CD4-positive, alpha-beta T cell treated with Interleukin-2 at 100 ng/mL for 4 hours (primary cell): ENCODE measurements at places on chromosomes 16 and 17.
A peak's percentile ranks its signal among the peaks of the same experiment; 100 is the strongest.

- no peak for DNase-seq
These were observed 23.9 kb downstream of the C17orf75 start for GRCh38 chr17:32318071-32318470.

DNA sequence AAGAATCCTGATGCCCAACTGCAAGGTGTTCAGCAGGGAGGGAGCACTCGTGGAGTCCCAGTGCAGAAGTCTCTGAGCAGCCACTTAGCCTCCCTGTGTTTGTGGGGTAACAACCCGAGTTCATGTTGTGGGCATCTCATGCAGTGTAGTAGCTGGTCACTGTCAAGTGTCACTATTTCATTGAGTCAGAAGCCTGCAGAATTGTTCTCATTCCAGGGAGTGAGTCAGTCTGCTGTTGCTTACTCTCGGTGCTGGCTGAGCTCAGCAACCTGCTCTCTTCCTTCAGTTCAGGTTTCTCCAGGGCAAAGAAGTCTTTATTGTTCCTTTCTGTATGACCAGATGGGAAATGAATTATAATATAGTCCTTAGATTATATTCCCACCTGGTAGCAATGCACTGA, 24.1 kb downstream of the HMOX2 start:
- no peak for DNase-seq

DNA sequence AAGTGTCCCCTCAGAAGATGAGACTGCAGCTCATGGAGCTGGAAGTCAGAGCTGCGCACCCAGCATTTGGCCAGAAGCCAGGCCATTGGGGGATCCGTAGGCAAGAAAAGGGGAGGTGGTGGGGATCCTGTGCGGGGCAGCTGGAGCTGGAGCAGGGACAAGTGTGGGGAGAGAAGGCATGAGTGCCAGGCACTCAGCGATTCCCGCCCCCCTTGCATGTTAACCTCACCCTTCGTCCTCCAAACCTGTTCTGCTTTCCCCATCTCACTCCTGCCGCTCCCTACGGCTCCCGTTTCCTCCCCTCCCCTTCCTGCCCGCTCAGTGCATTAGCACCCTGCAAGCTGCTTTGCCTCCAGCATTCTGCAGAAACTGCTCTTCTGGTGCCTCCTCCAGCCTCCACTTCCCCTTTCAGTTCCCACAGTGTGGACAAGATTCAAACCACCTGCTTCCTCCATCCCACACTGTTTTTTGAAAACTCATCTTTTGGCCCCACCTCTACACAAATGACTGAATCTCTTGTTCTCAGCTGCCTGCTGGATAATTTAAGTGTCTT, 5.6 kb downstream of the ALOX15 start:
- no peak for DNase-seq

GRCh38 chr16:77353587-77354263, 81.1 kb downstream of the ADAMTS18 start:
- DNase-seq = no peak

DNA sequence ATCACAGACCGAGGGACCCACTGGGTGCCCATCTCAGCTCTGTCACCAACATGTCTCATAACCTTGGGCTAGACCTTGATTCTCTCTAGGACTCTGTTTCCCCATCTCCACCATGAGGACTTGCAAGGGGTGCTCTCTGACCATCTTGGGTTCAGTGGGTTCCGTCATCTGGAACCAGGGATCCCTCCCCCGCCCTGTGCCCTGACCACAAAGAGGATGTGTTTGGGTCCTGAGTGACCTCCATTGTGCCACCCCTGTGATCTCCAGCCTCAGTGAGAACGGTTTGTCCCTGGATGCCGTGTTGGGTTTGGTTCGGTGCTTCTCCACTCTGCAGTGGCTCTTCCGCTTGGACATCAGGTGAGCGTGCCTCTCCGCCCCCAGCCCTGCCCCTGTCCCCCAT, 49.1 kb upstream of the CPNE2 start:
- no peak for DNase-seq

DNA sequence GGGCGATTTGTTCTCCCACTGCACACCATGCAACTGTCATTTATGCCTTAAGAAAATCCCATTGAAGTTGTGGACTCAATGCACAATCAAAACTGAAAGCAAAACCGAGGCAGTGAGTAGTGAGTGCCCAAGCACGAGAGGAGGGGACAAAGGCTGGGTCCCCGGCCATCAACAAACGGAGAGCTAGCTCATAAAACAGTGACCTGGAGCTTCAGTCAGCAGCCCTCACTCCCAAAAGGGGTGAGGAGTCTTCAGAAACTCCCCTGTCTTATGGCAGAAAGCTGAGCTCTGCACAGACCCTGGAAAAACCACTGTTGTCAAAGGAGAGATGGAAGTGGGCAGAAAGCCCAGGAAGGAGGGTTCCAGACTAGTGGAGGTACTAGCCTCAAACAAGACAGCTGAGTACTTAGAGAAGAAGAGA, 96.9 kb downstream of the ADCY9 start:
- DNase-seq = peak; percentile 3
